ENCODE measurements at places on chromosomes 13 and 19. TPM values are rescaled to one million over a fixed set of nuclear protein-coding genes. Genes with fewer than 3 reads are reported as not detected.

DNA sequence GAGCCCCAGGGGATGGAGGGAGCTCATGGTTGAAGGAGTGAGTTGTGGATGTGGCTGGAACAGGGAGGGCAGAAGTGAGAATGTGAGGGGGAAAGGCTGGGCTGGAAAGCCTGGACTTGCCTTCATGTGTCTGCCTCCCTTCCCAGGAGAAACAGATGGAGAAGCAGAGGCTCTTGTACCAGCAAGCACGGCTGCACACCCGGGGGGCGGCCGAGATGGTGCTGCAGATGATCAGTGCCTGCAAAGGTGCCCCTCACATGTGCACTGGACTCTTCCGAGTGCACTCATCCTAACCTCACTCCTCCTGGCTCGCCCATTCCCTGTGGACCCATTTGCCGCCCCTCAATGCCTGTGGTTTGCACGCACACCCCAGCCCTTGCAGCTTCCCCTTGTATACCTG, 83.2 kb downstream of the MAP4K1 start:
- DNase-seq, result no peak

- DNase-seq, result no peak
Measured at GRCh38 chr19:48203222-48203793, 32.8 kb downstream of the ZSWIM9 start.

GRCh38 chr13:109924376-109924775, 138.0 kb upstream of the IRS2 start:
- no peak for DNase-seq

SIAH3 gene
- 0.08 TPM for total RNA-seq

- DNase-seq, result peak; percentile 61
Measured at GRCh38 chr19:49327878-49328544, 3.0 kb upstream of the SLC6A16 start.

LRCH1 gene
- total RNA-seq, result 18.2 TPM

URI1 gene
- total RNA-seq, result 54.8 TPM

DNA sequence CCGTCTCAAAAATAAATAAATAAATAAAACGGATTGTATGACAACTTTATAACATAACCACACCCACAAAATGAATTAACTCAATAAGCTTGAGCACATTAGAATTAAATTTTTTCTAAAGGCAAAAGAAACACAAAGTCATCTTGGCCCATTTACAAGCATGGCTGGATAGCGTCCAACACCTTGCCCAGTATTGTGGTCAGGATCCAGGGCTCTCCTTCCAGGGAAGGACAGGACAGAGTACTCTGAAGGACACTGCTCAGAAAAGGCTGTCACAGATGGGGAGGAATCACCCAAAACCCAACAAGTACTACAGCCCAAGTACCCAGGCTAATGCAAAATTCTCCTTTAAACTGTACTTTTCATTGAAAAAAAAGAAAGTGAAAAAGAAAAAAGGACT, 27.1 kb downstream of the SUGP2 start:
- no peak for DNase-seq

GRCh38 chr19:4571305-4571917, 11.9 kb upstream of the SEMA6B start:
- no peak for DNase-seq

GRCh38 chr13:111204438-111205177, 89.5 kb downstream of the ARHGEF7 start:
- no peak for DNase-seq

GRCh38 chr19:58021541-58022282, 12.1 kb upstream of the ZSCAN1 start:
- peak; percentile 37 for DNase-seq

DNA sequence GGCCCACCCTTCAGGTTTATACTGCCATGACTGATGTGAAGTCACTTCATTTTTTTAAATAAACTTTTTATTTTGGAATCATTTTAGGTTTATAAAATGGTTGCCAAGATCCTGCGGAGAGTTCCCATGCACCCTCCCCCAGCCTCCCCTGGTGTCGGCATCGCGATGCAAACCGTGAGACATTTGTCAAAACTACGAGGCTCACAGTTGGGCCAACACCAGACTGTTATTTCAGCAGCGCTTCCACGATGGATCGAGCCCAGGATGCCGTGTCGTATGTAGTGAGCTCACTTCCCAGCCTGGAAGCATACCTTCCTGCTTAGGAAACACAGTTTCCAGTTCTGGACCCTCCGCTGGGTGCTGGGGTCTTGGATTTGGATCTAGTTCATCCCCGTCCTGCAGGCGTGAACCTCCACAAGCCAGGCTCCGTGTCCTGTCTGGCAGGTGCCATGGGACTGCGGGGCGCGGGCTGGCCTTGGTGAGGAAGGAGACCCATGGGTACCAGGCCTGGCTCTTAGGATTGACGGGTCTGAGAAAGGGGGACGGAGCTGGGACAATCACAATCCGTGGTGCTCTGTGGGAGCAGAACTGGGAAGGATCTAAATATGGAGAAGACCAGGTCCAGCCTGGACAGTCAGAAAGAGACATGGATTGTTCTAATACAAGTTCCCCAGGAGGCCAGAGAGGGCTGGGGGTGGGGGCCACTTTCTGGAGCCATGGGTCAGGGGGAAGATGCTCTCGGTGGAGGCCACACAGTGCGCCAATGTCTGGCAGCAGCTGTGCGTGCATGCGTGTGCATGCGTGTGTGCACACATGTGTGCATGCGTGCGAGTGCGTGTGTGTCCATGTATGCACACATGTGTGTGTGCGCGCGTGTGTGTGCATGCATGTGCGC, 2.4 kb upstream of the SBK2 start:
- no peak for DNase-seq

SIGLEC12 gene
- 1.1 TPM for total RNA-seq

GRCh38 chr13:23609414-23609760, 39.2 kb downstream of the TNFRSF19 start:
- DNase-seq, result no peak

GRCh38 chr19:2678044-2678671, 24.3 kb downstream of the GNG7 start:
- no peak for DNase-seq

DNA sequence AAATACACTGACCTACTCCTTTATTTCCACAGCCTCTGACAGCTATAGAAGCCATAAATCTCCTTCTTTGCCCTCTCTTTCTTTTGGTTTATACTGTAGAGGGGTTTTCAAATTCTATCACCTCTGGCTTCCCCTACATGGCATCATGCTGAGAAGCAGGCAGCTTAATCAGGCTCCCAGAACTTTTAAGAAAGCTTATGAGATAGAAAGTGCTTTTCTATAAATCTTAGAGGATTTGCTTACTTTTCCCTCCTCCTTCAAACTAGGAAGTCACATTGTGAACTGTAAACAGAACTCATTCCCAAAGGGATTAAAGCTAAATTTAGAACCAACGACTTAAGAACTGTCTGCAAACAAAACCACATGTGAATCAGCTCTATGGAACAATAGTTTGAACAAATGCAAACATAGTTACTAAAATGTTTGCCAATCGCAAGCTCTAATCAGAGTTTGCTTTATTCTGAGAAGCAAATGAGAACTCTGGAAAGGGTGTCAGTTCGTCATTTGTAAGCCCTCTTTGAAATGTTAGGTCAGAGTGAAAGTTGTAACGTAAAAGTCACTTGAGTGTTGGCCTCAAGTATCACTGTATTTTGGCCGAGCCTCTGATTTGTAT, 344.1 kb downstream of the RFC3 start:
- no peak for DNase-seq

DNA sequence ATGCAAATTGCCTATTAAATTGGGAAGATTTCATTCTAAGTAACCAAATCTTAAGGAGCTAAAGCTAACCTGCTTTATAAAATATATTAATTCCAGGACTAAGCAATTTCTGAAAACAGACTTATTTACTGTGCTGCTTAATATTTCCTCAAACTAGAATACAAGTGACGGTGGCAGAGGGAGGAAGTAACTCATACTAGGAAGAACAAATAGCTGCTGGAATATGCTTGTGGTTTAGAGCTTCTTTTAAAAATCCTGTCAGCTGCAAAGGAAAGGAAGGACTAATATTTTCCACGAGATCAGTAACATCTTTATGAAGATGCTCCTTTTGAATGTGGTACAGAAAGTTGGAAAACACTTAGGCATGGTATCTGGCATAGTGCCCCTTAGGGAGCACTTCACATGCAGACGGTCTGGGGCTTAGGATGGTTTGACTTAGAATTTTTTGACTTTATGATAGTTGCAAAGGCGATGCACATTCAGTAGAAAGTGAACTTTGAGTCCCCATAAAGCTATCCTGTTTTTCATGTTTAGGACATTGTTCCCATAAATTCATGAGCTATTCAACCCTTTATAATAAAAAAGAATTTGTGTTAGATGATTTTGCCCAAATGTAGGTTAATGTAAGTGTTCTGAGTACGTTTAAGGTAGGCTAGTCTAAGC, 3.4 kb upstream of the HNRNPA1L2 start:
- DNase-seq, result no peak

GIPC3 gene
- 0.71 TPM for total RNA-seq

NTN5 gene
- 1.0 TPM for total RNA-seq

- no peak for DNase-seq
Measured at GRCh38 chr13:40590112-40590862, 76.2 kb downstream of the FOXO1 start.

ATF5 gene
- total RNA-seq, result 12.1 TPM

DNA sequence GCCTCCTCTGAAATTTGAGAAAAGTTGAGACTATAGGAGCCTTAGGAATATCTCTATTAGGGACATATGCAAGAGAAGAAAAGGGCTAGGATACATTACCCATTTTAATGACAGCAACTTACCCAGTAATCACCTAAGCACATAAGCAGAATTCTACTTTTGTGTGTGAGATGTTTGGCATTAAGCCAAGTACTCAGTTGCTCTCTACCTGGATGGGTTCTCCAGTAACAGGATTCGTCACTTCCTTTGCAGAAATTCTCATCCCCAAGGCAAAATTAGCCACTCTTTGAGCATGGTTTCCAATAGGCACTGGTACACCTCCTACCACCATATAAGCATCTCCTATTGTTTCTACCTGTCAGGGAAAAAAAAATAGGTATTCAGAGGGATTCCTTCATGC, 95.1 kb downstream of the C13orf42 start:
- DNase-seq, result no peak

DNA sequence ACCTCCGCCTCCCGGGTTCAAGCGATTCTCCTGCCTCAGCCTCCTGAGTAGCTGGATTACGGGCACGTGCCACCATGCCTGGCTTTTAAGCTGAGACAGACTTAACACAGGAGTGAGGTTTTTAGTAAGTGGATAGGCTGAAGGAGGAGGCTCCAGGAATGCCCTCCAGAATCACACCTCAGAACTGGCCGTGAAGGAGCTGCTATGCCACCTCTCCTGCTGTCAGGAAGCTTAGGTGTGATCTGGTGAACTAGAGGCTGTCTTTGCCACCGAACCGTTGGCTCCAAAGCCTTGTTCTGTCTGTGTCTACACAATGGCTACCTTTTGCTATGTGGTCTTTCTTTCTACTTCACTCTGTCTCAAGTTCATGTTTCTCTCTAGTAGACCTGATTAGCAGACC, 4.2 kb downstream of the PDCD2L start:
- no peak for DNase-seq

GRCh38 chr13:90868321-90868920, 479.1 kb upstream of the MIR17HG start:
- DNase-seq, result peak; percentile 7

SIGLEC11 gene
- not detected for total RNA-seq

- no peak for DNase-seq
Measured at GRCh38 chr19:40690050-40690692, at the start of gene NUMBL. TSS of gene NUMBL (minus strand) at chr19:40690651. CDS start at chr19:40690483, 168 bp downstream.

- DNase-seq, result no peak
Measured at GRCh38 chr19:46944123-46944748, 75.4 kb upstream of the NPAS1 start.

DNA sequence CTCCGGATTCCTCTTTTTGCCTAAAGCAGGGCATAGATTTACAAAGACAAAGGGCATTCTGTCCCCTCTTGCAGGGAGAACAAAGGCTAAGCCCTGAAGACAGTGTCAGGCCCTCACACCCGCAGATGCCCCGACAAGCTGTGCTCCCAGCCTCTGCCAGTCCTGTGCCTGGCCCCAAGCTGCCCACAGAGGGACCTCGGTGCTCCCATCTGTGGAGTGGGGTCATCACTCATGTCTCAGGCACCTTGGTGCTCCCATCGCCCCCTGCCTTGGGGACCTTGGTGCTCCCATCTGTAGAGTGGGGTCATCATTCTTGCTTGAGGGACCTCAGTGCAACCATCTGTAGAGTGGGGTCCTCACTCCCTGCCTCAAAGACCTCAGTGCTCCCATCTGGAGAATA, 24.3 kb downstream of the C13orf46 start:
- no peak for DNase-seq

DNA sequence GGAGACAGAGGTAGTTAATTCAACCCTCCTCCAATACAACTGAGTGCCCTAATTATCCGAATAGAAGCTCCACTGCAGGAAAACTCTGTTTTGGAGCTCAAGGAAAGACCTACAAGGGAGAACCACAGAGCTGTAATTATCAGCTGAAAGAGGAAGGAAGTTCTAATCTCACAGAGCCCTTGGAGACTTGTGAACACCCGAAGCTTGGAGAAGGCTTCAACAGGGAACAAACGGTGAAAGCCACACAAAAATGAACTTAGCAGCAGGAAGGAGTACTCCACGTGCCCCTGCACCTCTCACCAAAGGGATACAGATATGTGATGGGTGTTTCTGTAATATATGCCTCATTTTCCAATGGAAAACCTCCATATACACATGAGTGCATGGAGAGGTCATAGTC, 61.1 kb downstream of the IRS2 start:
- DNase-seq, result no peak

- DNase-seq, result no peak
Measured at GRCh38 chr19:46058778-46059177, 18.0 kb upstream of the IGFL4 start.

PRRG2 gene
- 1.1 TPM for total RNA-seq

DOCK9 gene
- total RNA-seq, result 132 TPM

ZNF283 gene
- total RNA-seq, result 7.4 TPM

GRCh38 chr19:13727798-13728197, 36.5 kb upstream of the MRI1 start:
- DNase-seq, result no peak

CPB2 gene
- total RNA-seq, result not detected

GRCh38 chr19:12495002-12495802, 10.6 kb upstream of the ZNF709 start:
- DNase-seq, result peak; percentile 88

GRCh38 chr19:2732157-2732725, 7.6 kb downstream of the SLC39A3 start:
- DNase-seq, result no peak

Measured in activated CD4-positive, alpha-beta T cell treated with anti-CD3 and anti-CD28 coated beads, Interleukin-2, amount 10 ng/mL, durations not matched to agents 7 days and 5 days (primary cell).